Mucosa of descending colon (tissue), 3 donors: ENCODE measurements at places on chromosomes 6 and 20. TPM values are rescaled to one million over a fixed set of nuclear protein-coding genes. Genes with fewer than 3 reads are reported as not detected.

IRAK1BP1 gene
- 4.6 TPM for total RNA-seq

DNA sequence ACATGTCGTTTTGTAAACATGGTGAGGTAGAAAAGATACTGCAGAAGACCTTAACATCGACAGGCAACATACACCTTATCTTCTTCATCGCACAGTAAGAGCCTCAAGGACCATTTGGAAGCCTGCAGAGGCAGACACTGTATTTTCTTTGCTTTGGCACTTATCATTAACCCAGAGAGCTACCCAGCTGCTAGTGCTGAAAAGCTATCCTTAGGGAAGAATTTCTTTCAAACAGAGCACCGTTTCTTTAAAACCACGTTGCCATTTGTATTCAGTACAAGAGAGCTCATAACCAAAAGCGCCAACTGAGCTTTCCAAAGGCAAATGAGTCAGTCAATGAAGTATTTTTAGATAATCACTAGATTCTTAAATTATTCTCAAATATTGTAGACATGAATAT is 306.6 kb downstream of the EPM2A start:
- no peak for DNase-seq

DNA sequence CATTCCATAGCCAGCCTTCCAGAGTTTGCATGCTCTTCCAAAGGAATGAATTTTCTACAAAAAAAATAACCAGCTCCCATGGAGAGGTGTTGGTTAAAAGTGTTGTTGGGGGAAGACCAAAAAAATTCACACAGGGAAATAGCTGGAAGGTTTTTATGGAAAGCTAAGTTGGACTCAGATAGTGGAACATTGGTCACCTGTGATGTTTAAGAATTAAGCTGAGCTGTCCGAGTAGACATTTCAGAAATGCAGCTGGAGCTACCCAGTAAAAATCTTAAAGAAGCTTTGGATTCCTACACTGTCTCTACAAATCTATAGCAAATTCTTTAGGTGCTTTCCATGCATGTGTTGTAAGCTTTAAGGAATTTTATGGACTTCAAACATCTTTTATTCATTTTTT is 155.5 kb downstream of the THBS2 start:
- no peak for DNase-seq

DNA sequence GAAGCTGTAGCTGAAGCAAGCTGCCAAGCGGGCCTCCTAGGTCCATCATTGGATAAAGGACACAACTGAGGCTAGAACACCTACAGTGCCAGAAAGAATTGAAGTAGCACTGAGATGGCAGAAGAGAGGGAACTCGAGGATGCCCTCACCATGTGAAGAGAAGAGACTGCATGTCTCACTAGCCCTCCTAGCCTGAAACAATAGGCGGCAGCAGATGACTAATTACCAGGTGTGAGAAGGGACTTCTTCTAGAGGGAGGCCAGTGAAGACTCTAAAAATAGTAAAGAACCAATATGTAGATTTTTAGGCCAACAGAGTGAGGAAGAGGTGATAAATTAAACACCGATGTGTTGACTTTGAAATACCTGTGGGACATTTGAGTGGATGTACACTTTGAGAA is 50.3 kb downstream of the LGSN start:
- DNase-seq: no peak
